ENCODE measurements at places on chromosomes 2 and 18.

DNA sequence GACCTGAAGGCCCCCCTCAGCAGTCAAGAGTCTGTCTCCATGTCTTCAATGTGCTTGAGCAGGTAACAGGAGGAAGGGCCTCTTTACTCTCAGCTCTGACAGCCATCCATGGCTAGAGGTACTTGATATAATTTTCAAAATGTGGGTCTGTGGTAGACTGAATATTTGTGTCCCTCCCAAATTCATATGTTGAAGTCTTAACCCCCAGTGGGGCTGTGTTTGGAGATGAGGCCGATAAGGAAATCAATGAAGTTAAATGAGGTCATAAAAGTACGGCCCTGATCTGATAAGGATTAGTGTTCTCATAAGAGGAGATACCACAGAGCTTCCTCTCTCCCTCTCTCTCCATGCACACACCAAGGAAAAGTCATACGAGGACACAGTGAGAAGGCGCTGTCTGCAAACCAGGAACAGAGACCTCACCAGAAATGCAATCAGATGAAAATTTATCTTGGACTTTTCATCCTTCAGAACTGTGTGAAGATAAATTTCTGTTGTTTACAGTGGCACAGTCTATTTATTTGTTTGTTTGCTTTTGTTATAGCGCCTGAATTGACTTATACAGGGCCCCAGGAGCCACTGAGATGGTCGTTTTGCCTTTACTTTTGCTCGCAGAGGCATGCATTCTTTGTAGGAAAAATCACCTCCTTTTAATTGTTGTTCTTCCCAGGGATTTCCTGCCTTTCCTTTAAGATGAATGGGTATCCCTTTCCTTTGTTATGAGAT is 274.8 kb upstream of the TRIB2 start:
- DNase-seq = no peak

GRCh38 chr2:36406296-36406695 is 50.7 kb downstream of the CRIM1 start:
- no peak for DNase-seq

DNA sequence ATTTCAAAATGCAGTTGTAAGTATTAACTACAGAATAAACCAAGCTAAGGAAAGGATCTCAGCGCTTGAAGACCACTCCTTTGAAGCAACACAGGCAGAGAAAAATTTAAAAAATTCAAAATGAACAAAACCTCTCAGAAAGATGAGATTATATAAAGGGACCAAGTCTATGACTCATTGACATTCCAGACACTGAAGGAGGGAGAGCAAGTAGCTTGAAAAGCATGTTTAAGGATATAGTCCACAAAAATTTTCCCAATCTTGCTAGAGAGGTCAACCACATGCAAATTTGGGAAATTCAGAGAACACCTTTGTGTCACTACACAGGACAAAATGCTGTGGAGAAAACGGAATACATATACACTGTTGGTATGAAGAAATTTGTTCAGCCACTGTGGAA is 112.6 kb upstream of the MC4R start:
- DNase-seq = no peak

DNA sequence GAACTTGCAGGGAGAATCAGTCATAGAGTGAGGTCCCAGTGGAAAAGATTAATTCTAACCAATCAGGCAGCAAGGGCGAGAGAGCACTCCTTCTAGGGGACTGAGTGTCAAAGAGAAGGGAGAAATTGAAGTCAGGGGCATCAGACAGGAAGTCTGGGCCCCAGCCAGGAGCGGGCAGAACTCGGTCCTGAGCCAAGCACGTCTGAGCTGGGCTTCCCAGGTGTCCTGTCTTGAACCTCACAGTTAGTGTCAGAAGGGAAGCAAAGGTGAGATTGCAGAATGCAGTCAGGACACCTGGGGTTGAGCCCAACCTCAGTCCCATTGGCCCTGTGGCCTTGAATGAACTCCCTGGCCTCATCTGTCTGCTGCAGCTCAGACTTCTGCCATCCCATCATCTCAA is 220.9 kb downstream of the SMAD2 start:
- no peak for DNase-seq

- no peak for DNase-seq
Measured at GRCh38 chr2:205744074-205744591, 61.8 kb downstream of the NRP2 start.

- DNase-seq = no peak
Measured at GRCh38 chr2:100987536-100987935, 14.6 kb upstream of the RPL31 start.

GRCh38 chr2:149739171-149739882 is 151.8 kb upstream of the MMADHC start:
- no peak for DNase-seq

DNA sequence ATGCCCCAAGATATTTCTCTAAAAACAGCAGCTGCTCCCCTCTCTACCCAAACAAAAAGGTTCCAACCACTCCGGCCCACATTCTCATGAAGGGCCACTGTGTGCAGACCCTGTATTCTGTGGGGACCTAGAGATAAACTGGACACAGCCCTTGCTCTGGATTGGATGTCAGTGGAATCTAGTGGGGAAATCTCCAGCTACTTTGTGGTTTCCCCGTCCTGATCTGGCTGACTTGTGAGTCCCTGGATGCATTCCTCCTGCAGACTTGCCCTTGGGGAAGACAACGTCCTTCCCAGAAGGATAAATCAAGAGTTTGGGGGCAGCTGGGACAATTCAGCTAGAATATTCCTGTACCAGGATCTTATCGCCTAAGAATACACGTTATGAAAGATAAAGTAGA is 151.1 kb downstream of the FSHR start:
- no peak for DNase-seq

DNA sequence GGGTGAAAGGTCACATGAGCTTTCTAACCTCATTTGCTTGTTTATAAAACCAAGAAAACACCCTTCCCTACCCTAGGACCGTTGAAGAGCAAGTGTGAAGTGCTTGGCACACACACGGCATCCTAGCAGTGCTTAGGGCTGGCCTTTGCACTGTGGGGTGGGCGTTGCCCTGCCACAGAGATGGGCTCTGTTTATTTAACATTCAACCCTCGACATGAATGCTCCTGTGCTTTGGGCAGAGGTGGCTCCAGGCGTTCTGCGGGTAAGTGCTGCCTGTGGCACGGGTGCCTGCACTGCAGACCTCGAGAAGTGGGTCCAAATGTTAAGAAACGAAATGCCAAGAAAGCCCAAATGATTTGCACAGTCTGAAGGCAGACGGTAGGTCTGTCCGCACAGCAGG is 170.1 kb downstream of the FHOD3 start:
- no peak for DNase-seq

GRCh38 chr2:10777111-10777841 is 35.3 kb downstream of the PDIA6 start:
- DNase-seq = no peak

DNA sequence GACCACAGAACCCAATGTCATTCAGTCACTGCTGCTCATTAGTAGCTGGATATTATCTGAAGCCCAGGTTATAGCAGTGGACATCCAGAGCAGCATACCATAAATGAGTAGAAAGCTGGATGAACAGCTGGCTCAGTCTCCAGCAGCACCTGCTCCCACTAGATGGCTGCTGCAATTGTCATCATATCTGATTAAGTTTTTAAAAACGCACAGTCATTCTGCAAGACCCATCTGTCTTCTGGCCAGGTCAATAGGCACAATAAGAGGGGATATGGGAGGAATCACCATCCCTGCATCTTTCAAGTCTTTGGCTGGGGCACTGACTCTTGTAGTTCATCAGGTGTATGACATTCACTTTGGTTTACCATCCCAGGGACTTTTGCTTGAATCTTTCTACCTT is 55.1 kb upstream of the XDH start:
- no peak for DNase-seq

- DNase-seq = no peak
Measured at GRCh38 chr2:157751462-157752058, 122.9 kb upstream of the ACVR1C start.

GRCh38 chr2:46774499-46775228 is 140.9 kb downstream of the MCFD2 start:
- no peak for DNase-seq

GRCh38 chr2:210559182-210559581 is 2.8 kb downstream of the CPS1 start:
- no peak for DNase-seq

DNA sequence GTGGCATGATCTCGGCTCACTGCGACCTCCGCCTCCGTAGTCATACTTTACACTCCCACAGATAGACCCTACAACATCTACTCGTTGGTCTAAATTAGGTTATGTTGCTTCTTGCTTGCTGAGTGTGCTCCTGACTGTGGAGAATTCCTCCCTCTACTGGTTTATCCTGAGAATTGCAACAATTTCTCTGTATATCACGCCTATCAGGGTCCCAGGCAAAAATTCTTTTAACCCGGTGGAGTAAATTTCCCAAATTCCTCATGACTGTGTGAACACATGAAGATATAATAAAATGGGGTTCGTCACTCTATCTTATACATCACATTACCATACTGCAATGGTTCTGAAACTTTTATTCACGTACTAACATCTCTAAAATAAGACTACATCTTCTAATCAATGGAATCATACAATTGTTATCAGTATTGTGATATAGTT is 156.7 kb downstream of the EVA1A start:
- DNase-seq = no peak

DNA sequence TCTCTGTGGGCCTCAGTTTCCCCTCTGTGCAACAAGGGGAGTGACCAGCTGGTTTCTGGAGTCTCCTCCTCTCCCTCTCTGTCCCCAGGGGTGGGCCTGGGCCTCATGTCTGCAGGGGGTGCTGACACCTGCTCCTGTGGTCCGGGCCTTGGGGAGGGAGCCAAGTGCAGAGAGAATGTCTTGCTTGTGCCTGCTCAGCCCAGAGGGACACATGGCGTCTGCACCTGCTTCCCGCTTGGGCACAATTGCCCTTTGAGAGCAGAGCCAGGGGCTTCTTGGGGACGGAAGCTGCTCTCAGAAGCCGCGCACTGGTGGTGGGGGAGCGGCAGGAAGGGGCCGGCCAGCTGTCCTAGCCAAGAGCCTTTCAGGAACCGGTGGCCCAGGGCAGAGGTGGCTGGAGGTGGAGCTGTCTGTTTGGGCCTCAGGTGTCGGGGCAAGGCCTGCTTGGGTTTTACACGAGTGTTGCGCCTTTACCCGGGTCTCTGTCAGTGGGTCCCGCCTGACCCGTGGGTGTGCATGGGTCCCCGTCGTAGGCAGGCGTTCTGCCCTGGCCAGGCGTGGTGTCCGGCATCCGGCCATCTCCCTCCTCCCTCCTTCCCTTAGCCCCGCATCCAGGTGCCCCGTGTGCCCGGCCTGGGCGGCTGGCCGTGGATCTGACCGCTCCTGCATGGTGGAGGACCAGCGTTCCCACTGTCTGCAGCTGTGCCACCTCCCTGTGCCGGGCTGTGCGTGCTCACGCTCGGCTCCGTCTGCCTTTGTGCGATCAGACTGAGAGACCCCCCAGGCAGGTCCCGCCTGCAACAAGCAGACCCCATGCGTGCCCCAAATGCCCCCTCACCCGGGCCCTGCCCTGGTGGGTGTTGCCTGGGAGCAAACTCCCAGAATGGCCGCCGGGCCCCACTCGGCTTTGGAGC is 4.0 kb downstream of the NEU4 start:
- no peak for DNase-seq

- no peak for DNase-seq
Measured at GRCh38 chr2:168830958-168831357, 28.5 kb downstream of the NOSTRIN start.
